ENCODE measurements at places on chromosomes 5 and 9.

DNA sequence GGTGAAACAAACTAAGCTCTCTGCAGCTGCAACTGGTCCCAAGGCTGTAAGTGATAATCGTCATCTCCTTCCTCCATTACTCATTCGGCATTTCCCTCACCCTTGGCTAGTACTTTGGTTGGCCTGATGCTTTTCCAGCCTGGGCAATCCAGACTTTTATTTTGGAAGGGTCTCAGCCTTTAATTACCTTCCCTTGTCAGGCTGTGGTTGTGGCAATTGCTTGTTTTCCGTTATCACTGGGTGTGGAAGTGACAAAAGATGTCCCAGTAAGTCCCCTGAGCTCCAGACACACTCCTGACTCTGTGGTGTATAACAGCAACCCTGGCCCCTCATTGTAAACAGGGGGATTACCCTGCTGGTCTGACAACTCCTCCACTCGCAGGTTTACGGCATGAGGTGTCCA lies 6.3 kb upstream of the FAF2 start:
- DNase-seq = no peak

DNA sequence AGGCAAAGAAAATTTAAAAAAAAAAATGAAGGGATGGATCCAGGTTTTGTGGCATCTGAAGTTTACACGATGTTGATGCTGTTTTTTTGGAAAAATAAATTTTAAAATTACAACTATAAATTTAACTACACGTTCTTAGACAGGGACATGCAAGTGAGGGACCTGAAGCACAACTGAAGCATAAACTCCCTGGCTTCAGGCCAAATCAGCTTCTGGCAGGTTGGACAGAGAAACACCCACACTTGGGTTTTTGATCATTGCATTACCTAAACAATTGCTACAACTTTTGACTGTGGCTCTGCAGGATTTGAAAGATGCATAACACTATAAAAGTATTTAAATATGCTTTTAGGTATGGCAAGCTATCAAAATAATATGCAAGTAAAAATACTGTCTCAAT lies 1318.3 kb upstream of the DMAC1 start:
- no peak for DNase-seq

DNA sequence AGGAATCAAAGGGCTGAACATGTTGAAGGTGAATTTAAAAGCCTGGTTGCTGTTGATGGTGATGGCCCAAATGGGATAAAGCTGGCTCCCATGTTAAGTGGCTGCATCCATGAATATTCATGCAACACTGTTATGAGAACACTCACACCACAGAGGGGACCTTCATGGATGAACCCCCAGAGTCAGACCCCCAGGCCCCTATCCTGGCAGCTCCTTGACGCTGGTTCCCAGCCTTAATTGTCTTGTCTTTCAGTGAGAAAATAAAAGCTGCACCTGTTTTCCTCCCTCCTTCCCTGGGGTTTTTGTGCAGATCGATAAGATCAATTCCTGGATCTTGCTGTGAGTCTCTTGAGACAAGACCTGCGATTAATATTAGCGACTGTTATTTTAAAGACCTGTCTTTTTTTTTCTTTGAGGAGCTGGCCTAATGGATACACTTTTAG lies 371.7 kb downstream of the ICE1 start:
- DNase-seq = no peak

DNA sequence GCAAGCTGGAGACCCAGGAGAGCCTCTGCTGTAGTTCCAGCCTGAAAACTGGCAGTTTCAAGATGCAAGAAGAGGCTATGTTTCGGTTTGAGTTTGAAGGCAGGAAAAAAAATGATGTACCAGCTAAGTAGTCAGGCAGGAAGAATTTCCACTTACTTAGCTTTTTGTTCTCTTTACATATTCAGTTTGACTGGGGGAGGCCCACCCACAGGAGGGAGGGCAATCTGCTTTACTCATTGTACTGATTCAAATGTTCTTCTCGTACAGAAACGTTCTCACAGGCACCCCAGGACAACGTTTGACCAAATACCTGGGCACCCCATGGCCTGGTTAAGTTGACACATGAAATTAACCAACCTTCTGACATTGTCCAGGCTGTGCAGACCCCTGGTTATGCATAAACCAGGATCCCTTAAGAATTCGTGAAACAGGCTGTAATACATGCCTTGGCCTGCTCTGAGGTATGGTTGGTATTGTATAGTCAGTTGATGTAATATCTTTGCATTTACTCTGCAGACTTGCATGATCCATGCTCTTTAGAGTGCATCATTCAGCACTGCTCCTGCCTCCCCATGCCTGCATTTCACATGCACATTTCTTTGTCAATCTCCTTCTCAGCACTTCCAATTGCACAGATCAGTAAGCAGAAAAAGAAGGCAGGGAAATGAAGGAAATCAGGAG lies 687.1 kb downstream of the TAF11L14 start:
- DNase-seq = no peak

GRCh38 chr5:173974688-173975239 lies 14.2 kb upstream of the C5orf47 start:
- DNase-seq = no peak

DNA sequence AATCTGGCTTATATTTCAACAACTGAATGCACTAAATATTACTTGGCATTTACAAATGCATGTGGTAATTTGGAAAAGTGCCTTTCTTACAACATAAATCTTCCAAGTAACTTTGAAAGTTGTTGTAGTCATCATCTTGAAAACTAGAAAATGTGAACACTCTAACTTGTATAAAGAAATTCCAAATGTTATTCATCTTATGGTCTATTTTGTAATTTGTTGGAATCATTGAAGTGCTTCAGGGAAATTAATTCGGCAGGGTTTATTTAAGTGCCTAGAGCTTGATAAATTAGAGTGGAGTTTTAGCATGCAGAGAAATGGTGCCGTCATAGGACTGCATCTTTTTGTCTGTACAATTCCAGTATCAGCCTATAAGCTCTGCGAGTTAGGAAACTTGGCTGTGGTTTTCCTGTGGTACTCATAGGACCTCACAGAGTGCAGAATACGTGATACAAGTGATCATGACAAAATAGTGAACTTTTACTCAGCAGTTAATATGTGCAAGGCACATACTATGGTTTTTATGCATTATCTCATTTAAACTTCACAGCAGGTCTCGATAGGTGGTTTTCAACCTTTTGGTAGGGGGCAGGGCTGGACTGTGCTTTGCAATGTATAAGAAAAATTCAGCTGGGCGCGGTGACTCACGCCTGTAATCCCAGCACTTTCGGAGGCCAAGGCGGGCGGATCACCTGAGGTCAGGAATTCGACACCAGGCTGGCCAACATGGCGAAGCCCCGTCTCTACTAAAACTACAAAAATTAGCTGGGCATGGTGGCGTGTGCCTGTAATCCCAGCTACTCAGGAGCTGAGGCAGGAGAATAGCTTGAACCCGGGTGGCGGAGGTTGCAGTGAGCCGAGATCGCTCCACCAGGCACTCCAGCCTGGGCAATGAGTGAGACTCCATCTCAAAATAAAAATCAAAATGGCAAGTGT lies 79.6 kb downstream of the RAI14 start:
- no peak for DNase-seq

- DNase-seq = no peak
These were observed 630 bp downstream of the POLE3 start for GRCh38 chr9:113409883-113410206.

- DNase-seq = no peak
These were observed 1222.5 kb upstream of the NUDT12 start for GRCh38 chr5:104785097-104785496.

GRCh38 chr5:59489551-59489950 lies 404.0 kb downstream of the PDE4D start:
- DNase-seq = no peak

GRCh38 chr9:88280816-88281382 lies 107.3 kb upstream of the SPIN1 start:
- DNase-seq = no peak

DNA sequence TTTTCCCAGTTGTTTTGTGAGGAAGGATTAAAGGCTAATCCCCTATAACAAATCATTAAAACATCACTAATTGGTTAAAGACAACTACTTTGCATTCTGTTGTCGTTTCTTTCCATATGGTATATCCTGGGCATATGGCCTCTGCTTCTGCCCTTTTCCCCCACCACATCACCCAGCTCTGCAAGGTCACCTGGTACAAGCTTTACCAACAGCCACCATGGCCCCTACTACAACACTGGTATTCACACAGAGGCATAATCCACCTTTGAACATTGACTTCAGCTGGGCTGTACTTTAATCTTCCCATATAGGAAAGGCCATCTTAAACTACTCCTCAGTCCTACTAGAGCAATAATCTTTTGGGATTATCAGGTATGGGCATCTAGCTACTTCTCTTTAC lies 866.1 kb downstream of the TLE4 start:
- DNase-seq = no peak

GRCh38 chr5:42993516-42994245 lies 46.4 kb downstream of the ANXA2R start:
- DNase-seq = peak; percentile 45

- no peak for DNase-seq
These were observed 657 bp upstream of the PCDH12 start for GRCh38 chr5:141958546-141959172.
